SK-N-MC (cell line): ENCODE measurements at places on chromosomes 11 and 22.

DNA sequence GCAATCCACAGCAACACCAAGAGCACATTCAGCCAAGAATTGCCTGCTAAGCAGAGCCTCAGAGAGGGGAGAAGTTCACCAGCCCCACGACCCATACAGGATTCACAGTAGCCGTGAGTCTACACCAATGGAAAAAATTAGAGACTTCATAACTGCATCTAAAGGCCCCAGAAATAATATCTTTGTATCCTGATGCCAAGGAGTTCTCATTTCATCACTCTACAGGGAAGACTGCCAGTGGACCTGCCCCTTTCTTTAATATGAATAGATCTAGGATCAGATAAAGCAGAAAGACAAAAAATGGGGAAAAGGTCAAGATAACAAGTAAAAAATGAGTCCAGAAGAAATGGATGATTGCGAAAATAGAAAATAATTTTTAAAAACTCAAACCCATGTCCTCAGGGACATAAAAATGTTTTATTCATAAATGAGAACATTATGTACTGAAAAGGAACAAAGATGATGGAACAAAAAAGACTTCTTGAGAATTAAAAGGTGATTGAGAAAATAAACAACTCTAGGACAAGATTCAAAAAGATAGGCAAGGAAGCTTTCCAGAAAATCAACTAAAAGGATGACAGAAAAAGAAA, 9.5 kb downstream of the APOL3 start:
- DNase-seq = no peak

- no peak for DNase-seq
Measured at GRCh38 chr11:45208135-45208534, 61.7 kb downstream of the PRDM11 start.

- DNase-seq = no peak
Measured at GRCh38 chr11:118145285-118146227, 7.1 kb downstream of the SCN4B start.

- no peak for DNase-seq
Measured at GRCh38 chr11:133681901-133682300, 149.6 kb upstream of the OPCML start.

- DNase-seq = no peak
Measured at GRCh38 chr11:9138612-9139579, 47.5 kb upstream of the SCUBE2 start.

- DNase-seq = no peak
Measured at GRCh38 chr11:78066471-78066870, 2.8 kb downstream of the THRSP start.

- DNase-seq = no peak
Measured at GRCh38 chr11:84012171-84012826, 726.1 kb upstream of the CCDC90B start.

DNA sequence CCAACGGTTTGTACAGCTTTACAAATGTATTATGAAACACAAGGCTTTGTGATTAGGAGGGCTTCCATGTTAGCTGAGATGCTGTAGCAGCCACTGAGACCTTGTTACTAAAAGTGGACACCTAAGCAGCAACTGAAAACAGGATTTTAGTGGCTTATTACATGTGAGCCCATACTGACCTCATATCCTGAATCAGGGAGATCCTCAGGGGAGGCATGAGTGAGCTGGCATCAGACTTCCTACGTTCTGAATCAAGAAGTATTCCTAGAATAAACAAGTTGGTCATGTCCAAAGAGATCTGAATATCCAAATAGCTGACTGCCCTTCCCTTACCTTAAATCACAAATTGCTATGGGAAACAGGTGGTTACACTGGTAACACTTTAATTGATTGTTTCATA, 59.1 kb upstream of the SCUBE2 start:
- DNase-seq = no peak

GRCh38 chr11:66850588-66851238, 6.2 kb upstream of the LRFN4 start:
- DNase-seq = no peak

DNA sequence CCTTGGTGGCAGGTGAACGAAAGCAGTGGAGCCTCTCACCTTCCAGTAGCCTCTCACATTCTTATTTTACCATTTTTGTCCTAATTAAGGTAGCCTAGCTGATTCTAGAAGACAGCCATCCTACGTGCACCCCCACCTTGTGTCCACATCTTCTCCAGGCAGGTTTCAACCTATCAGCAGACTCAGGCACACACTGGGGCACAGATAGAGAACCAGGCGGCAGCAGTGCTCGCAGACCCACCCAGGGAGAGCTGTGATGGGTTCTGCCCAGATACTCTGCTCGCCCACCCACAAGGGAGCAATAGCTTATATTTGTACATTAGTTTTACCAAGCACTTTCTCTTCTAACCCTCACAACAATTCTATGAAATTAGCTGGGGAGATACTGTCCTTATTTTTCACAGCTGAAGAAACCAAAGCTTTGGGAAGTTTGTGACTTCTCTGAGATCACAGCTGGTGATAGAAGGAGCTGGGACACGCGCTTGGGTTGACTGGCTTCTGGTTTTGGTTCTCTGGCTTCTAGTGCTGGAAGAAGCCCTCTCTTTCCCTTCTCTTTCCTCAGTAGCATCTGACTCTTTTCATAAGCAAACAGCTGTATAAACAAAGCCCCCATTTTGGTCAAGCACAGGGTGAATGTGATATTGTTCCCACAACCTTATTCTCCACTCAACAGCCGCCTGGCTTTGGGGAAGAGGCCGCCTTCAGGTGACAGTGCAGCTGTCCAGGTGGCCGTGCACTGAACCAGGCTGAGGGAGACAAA, 36.9 kb downstream of the PPP2R1B start:
- DNase-seq = no peak

DNA sequence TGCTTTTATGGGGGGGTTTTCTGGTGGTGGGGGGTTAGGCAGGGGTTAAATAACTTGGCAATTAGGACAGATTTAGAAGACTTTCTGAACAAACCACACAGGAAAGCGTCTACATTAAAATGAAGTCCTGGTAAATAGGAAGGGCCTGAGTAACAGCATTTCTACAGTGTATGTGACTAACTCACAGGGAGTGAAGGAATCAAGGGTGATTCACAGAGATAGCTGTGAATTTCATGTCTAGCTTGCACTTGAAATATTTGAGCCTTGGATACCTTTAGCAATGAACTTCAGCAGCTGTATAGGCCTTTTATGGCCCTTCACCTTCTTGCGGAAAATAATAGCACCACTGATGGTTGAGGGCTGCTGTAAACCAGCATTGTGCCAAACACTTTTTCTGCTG, 26.1 kb upstream of the LDHA start:
- no peak for DNase-seq

GRCh38 chr11:127726367-127726766, 725.8 kb upstream of the KIRREL3 start:
- no peak for DNase-seq

DNA sequence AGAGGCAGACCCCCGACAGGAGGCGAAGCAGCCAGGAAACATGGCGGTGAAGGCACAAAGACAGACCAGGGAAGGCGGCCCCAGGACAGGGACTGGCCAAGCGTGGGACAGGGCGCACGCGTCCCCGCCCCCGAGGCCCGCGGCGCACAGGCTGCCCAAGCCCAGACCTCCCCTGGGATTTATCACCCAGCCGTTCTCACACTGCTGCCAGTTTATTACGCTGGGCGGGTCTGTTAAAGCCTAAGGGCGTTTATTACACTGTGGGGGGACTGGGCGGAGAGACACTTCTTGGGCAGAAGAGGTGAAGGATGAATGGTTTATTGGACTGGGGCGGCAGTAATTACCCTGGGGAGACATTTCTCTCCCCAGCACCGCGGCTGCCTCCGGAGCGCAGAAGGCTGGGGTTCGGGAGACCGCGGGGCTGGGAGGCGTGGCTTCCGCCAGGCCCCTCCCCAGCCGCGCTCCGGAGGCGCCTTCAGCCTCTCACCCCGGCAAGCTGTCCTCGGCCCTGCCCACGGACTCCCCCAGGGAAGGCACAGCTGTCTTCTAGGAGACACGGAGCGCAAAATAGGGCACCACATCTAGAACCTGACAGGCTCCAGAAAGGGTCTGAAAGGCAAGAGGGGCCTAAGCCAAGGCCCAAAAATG, 47.1 kb downstream of the SLC22A12 start:
- no peak for DNase-seq

DNA sequence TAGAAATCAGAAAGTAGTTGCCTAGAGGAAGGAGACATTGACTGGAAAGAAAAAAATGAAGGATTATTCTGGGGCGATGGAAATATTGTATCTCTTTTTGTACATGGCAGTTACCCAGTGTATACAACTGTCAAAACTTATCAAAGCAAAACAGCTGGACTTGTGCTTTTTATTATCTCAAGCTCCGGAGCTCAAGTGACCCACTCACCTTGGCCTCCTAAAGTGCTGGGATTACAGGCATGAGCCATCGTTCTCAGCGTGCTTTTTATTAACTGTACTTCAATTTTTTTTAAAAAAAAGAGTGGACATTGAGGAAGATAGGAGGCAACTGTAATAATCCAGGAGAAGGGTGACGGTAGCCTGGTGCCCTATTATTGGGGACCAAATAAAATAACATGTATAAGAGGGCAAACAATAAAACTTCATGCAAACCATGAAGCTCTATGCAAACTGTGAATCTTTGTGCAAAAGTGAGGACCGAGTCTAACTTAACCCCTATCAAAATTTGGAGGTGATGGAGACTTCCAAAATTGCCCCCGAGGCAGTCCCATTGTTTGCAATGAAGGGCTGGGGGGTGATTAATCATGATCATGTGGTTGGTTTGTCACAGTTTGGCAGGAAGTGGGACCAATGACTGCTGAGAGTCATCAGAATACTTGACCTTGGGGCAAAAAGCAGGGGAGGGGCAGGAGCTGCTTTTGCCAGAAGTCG, 23.5 kb downstream of the FZD4 start:
- DNase-seq = no peak

GRCh38 chr22:44182588-44183286, 2.0 kb downstream of the PARVG start:
- DNase-seq = no peak

GRCh38 chr22:42414021-42414420, 18.2 kb downstream of the NFAM1 start:
- no peak for DNase-seq

GRCh38 chr11:61871158-61871597, 20.2 kb downstream of the FADS3 start:
- DNase-seq = no peak

- DNase-seq = no peak
Measured at GRCh38 chr11:1377231-1377780, 12.4 kb upstream of the BRSK2 start.

GRCh38 chr22:47247579-47248240, 485.3 kb downstream of the TBC1D22A start:
- no peak for DNase-seq

- DNase-seq = no peak
Measured at GRCh38 chr11:106271686-106272085, 194.2 kb downstream of the AASDHPPT start.

GRCh38 chr22:25896592-25896991, 154.6 kb downstream of the MYO18B start:
- no peak for DNase-seq

DNA sequence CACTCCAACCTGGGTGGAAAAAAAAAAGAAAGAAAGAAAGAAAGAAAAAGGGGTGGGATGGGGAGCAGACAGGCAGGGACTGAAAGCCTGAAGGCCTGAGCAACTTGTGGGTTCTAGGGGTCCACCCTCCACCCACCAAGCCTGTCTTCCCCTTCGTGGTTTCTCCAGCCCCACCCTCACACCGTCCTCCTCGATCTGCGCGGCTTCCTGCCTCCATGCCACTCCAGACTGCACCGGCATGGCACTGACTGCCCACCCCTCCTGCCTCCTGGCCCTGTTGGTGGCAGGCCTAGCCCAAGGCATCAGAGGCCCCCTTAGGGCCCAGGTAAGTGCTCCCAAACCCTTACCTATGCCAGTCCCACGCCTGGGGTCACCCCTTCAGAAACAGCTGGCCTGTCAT, at the start of gene CTSW:
Gene CTSW, plus strand, starts transcription at position 221 of the 400 bp plus-strand sequence. Its CDS starts 18 bp downstream, at position 239.
- DNase-seq = no peak

- DNase-seq = no peak
Measured at GRCh38 chr22:23696326-23696851, 5.6 kb downstream of the RGL4 start.

- no peak for DNase-seq
Measured at GRCh38 chr11:124745835-124746620, 6.0 kb downstream of the VSIG2 start.

DNA sequence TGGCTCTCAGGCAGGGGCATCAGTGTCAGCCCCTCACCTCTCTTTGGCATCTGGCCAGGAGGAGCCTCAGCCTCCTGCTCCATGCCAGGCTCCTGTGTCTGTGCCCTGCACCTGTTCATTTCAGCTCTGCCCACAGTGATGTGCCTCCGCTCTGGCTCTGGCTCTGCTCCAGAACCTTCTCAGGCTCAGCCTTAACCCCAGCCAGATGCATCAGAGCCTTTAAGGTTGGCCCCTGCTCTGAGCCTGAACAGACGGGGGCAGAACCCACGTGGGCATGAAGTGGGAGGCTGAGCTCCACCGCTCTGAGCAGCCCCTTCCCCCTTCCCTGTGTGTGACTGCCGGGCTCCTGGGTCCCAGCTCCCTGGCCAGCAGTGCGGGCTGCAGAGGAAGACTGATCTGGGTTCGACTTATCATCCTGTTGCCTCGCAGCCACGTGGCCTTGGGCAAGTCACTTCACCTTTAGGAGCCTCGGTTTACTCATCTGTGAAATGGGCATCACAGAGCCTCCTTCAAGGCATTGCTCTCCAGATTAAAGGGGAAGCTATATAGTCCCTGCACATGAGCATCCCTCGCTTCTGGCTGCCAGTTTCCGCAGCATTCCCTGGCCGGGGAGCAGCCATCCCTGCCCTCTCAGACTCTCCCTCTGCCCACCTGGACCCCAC, 44.7 kb upstream of the RTL6 start:
- DNase-seq = no peak

- no peak for DNase-seq
Measured at GRCh38 chr11:80565231-80565630, 1124.4 kb upstream of the TENM4 start.

DNA sequence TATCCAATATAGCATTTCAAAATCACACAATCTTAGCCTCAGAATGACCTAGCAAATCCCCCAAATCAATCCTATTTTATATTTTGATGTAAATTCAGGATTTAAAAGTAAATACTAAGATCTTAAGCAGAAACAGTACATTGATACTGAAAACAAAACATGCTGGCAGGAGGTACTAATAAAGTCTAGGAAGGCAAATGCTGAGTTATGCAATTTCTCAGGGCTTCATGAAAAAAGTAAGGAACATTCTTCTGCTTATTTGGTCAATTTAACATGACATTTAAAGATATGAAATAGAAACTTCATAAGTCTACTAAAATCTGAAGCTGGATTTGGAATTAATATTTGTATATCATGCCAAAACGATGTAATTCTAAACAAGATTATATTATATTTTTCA, 153.3 kb downstream of the SWAP70 start:
- no peak for DNase-seq

- no peak for DNase-seq
Measured at GRCh38 chr22:33971561-33971961, 51.3 kb upstream of the LARGE1 start.

- DNase-seq = no peak
Measured at GRCh38 chr11:34205326-34206035, 100.1 kb downstream of the NAT10 start.

GRCh38 chr22:39873965-39874364, 19.6 kb downstream of the ENTHD1 start:
- no peak for DNase-seq

GRCh38 chr22:43955883-43956782, 891 bp downstream of the SAMM50 start:
- DNase-seq = no peak
